ENCODE measurements at places on chromosomes 7 and 10.

DNA sequence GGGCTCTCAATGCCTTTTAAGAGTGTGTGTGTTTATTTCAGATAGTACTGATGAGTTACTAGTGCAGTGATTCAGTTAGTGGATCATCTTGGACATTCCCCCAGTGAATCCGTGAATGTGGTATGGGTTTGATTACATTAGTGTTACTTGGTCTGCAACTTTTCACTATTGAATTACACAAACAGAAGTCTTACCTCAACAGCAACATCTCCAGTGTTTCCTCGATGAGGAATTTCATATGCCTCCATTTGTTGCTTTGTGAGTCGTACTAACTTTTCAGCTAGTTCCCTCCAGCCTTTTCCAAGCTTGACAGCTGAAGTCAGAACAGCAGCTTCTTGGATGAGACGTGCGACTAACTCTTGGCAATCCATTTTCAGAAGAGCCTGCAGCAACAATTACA is 63.2 kb downstream of the MACC1 start:
- no peak for DNase-seq

GRCh38 chr10:103064956-103065355 is 128.1 kb downstream of the NT5C2 start:
- DNase-seq, result no peak

GRCh38 chr7:8228068-8228467 is 33.9 kb downstream of the ICA1 start:
- no peak for DNase-seq

DNA sequence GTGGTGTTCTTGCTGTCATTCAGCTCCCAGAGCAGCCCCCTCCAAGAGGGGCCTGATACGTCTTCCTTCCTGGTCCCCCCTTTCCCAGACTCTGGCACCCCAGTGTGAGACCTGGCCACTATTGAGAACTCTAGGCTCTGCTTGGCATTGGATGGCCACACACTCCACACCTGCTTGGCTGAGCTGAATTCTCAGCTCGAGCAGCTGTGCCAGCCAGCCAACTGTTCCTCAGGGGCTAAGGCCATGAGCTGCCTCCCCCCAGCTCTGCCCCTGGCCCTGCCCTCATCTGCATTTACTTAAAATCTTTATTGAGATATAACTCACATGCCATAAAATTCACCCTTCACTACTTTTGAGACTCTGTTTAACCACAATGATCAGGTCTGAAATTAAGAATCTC is 6.7 kb downstream of the TLL2 start:
- DNase-seq, result no peak

GRCh38 chr7:120988591-120989256 is at the start of gene CPED1:
CPED1 (plus strand) TSS chr7:120988711; CDS start chr7:120989622, 911 bp downstream.
- DNase-seq, result no peak

GRCh38 chr7:36272567-36273269 is 116.9 kb upstream of the ANLN start:
- DNase-seq, result no peak

GRCh38 chr10:3865565-3865964 is 80.6 kb upstream of the KLF6 start:
- DNase-seq, result no peak

DNA sequence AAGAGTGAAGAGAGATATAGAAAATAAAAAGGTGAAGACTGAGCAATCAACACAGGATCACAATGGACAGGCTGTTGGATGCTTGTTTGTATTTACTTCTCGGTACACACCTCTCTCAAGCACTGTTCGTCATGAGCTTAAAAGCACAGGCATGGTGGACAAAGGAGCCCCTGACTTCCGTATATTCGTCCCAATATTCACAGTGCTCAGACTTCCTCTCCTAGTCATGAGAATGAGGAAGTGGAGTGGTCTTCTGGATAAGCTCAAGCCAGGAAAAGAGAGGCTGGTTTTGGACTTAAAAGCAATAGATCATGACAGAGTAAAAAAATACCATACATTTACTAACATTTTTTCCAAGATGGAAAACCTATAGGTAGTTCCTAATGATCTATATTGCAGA is 172.5 kb downstream of the SORCS1 start:
- DNase-seq, result no peak

DNA sequence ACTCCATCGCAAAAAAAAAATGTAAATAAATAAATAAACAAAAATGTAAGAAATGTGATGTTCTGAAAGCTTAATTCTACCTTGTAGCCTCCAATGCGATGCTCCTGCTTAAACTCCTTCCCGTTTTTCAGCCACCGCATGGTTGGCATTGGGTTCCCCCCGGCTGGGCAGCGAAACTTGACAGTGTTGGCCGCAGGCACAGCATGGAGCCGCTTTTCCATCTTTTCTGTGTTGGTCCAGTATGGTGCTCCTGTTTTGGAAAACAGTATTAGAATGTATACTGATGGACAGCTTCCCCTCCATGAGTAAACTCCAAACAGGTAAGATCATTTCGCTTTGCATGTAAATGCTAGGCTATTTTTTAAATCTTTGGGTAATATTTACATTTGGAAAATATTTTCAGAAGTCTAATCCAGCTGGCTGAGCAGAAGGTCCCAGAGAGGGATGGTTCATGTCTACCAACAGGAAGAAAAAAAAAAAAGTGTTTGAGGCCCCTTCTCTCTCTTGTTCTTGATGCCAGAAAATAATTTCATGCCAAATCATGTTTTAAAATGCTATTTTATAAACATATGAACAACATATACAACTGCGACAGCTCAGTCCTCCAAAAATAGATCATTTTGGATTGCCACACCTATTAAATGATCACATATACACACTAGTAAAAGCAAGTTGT is 46.9 kb downstream of the FGFR2 start:
- no peak for DNase-seq

- no peak for DNase-seq
Measured at GRCh38 chr7:69871886-69872569, 273.8 kb downstream of the AUTS2 start.

DNA sequence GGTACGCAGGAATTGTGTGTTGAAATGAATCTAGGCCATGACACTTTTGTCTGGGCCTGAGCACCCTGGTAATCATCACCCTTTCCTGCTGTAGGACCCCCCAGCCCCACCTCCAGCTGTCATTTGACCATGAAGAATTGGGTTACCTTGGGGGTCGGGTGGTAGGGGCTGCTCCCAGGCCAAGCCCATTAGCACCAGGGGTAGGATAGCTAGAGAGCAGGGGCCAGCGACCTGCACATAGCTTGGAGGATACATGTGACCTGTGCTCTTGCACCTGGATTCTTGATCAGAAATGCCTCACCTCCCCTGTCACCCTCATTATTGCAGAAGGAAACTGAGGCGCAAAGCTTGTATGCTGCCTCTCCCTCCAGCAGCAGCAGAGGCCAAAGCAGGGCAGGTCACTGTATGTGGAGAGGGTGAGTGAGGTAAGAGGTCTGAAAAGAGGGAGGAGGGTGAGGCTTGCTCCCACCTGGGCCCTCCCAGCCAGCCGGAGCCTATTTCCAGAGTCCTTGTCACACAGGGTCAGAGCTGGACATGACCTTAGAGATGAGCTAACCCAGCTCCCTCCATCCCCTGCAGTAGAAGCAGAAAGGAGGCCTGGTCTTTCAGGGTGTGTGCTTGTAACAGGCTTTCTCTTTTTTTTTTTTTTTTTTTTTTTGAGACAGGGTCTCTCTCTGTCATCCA is 35.3 kb upstream of the ANKRD2 start:
- DNase-seq, result no peak

DNA sequence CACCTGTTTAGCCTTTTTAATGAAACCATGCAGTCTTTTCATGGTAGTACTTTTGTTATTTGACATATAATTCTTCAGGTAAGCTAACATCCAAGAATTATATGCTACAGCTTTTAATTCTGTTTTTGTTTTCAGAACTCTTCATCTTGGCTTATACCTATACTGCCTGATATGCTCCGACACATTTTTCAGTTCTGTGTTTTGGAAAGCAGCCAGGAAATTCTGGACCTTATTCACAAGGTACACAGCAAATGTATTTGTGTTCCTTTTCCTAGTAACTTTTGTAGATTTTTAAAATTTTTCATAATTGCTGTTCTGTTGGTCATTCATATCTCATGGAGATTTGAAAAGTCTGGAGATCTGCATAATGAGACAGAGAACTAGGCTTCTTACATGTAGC is 56.7 kb downstream of the BTAF1 start:
- no peak for DNase-seq

GRCh38 chr10:7932301-7933036 is 114.2 kb downstream of the TAF3 start:
- DNase-seq, result no peak

- no peak for DNase-seq
Measured at GRCh38 chr7:21572331-21573313, 29.8 kb downstream of the DNAH11 start.

GRCh38 chr7:30970074-30970473 is 6.3 kb downstream of the GHRHR start:
- no peak for DNase-seq
